NCI-H526 (cell line): ENCODE measurements at places on chromosomes 7 and 10.

- no peak for DNase-seq
Observed at GRCh38 chr7:110891197-110891596, 199.7 kb upstream of the LRRN3 start.

DNA sequence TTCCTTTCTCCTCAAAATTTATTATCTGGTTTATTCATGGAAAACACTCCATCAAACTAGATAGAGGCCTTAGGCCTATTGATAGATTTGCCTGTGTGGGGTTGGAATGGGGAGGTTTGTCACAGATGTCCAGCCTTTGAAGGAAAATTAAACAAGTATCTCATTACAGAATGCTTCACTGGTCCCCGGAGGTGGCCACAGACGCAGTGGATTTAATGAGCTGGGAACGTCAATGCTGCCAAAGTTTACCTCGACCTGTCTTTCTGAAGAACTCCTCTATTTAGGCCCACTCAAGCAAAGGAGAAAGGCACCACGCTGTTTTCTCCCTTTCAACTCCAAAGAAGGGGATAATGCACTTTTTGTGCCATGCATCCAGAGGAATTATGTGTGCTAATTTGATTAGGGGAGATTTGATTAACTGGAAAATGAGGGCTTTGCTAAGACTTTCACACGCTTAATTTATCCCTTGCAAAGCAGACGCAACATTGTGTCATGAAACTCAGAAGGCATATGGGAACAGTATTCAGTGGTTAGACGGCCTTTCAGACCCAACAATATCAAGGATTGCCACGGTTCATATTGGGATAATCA lies 558.8 kb upstream of the GALNT17 start:
- DNase-seq, result no peak

DNA sequence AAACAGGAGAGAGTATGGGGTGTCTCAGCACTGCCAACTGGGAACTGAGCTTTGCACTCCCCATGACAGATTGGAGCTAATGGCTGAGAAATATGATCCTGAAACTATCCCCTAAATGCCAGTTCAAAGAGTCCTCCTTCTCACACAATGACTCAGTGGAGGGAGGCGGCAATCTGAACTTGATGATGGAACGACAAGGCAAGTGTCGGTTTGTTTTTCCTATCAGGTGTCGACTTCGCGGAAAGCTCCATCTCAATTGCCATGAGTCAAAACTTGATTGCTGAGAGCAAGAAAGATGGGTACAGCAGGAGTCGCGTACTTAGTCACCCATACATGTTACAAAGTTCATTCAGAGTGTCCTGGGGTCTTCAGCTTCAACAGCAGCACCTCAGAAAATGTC lies 52.5 kb downstream of the NPY start:
- DNase-seq, result no peak

DNA sequence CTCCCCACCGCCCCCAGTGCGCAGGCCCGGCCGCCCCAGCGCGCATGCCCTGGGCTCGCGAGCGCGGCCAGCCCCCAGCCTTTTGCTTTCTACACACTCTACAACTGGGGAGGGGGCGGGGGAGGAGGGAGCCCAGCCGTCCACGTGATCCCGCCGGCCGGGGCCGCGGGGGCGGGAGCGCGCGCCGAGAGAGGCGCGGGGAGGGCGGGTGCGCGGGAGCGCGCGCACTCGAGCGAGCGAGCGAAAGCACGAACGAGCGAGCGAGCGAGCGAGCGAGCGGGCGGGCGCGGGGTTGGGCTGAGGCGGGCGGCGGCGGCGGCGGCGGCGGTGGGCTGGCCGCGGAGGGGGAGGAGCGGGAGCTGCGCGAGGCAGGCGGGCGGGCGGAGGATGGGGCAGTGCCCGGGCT lies at the start of gene AUTS2:
TSS of gene AUTS2 (plus strand) at position 395 of the 406 bp plus-strand sequence. CDS start 1,179 bp downstream, outside the sequence.
- DNase-seq, result peak; percentile 69

DNA sequence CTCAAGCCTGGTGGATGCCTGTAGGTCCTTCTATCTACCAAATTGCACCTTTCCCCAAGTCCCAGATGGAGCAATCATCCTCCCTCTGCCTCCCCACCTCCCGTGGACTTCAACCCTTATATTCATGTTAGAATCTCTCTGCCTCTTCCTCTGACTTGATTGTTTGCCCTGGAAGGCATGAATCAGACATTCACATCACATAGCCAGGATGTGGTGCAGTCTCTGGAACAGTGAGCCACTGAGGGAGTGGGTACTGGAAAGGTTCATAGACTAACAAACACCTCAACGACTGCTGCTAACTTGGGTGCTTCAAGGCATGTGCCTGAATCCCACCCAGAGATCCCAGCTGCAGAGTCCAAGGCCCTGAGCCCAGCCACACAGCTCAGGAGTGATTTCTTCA lies 494.0 kb downstream of the TNS3 start:
- DNase-seq, result no peak

DNA sequence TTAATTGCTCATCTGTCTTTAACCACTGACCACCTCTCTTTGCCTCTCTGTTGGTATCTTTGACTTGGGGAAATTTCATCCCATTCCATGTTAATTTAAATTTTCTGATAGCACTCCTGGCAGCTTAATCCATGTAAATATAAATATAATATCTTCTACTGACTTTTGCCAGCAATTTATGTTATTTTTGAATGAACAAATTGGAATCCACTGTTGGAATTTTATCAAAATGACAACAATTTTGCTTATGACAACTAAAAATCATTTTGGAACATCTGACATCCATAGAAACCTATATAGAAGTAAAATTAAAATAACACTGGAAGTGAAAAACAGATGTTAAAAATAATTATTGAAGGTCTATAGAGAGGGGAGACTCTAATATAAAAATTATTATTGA lies 176.5 kb upstream of the AKR1E2 start:
- DNase-seq, result no peak

DNA sequence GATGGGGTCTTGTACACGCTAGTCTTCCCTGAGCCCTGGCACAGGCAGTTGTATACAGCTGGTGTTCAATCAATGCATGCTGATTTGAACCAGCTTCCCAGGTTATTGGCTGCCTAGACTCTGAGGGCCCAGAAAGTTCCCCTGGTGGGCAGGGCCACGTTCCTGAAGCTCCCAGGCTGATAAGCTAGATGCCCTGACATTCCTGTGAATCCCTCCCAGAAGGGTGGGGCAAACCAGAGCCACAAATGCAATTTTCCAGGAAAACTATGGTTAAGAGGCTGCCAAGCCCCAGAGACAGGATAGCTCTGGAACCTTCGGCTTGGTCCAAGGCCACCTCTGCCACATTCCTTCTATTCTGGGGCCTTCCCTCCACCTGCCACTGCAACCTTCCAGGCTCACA lies 78.2 kb downstream of the FAM53B start:
- DNase-seq, result no peak

DNA sequence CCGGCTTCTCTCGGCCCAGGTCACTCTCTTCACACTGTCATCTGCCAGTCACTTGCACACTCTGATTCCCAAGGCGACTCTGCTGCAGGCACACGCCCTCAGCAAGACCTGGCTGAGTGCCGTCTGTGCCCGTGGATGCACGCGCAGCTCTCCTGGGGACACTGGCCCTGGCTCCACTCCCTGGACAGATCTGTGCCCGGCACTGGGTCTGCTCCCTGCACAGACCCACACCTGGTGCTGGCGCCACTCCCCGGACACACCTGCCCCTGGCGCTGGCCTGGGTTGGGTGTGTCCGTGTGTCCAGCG lies 133.2 kb downstream of the DNAJB6 start:
- no peak for DNase-seq

DNA sequence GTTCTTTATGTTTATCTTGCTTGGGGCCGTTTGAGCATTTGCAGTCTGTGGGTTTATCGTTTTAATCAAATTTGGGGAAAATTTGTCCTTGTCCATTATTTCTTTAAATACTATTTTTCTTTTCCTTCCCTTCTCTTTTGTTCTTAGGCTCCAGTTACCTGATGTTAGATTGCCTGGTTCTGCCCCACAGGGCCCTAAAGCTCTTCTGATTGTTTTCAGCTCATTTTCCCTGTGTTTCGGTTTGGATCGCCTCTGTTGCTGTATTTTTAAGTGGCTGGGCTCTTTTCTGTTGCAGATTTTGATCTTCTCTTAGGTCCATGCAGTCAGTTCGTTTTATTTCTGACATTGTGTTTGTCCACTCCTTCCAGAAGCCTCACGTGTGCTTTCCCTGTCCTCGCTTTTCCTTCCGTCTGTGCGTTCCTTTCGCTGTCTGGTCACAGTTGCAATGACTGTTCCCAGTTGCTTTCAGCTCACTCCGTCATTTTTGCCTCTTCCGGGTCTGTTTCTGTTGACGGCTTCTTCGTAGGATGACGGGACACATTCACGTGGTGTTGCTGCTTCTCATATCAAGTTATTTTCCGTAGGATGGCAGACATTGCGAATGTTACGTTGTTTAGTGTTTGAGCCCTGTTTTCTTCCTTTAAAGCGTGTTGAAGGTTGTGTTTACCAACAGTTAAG lies 111.4 kb downstream of the INPP5A start:
- no peak for DNase-seq

- no peak for DNase-seq
Observed at GRCh38 chr10:15879663-15880062, 19.4 kb upstream of the MINDY3 start.

DNA sequence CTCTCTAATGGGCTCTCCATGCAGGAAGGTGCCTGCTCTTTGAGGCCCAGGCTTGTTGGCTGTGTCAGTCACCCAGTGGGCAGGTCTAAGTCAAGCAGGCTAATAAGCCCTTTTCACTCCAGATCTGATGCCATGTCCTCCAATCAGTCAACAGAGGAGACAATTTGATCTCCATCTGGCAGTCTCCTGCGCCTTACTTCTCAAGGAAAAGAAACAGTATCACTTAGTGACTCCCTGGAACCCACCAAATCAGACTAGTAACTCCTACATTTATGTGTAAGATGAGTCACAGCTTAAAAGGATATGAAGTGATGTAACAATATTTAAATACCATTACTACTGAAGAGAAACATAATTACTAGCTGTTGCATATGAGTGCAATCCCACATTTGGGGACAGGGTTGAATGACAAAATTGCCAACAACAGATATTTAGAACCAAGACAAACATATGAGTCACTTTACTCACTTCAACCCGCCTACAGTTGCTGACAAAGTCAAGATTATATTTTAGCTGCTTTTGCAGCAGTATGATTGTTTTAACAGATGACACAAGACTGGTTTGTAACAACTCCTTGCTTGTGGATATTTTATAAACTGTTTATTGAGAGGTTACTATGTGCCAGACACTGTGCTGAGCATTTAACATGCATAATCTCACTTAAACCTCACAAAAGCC lies 72.1 kb downstream of the USP6NL start:
- no peak for DNase-seq

DNA sequence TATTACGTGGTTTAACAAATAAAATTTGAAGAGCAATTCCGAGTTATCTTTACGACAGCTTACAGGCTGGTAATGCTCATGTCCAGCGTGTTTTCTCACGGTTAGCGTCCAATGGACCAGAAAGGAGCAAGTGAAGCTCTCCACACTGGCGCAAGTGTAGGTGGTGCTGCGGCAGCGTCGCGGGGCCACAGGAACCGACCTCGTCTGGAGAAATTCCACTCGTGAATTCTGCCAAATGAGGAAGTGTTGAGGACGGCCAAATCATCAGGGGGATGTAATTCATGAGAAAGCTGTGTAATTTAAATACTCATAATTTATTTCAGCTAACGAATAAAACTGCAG lies 350 bp upstream of the ZNF37A start:
- no peak for DNase-seq

DNA sequence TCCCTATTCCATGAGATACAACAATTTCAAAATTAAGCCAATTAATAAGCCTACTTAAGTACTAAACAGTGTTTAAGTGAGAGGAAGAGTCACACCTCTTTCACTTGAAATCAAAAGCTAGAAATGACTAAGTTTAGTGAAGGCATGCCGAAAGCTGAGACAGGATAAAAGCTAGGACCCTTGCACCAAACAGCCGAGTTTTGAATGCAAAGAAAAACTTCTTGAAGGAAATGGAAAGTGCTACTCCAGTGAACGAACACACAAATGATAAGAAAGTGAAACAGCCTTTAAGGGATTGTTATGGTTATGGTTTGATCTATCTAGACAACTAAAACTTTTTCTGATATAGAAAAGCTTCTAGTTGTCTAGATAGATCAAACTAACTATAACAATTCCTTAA lies 135.4 kb upstream of the KMT2E start:
- DNase-seq, result no peak

DNA sequence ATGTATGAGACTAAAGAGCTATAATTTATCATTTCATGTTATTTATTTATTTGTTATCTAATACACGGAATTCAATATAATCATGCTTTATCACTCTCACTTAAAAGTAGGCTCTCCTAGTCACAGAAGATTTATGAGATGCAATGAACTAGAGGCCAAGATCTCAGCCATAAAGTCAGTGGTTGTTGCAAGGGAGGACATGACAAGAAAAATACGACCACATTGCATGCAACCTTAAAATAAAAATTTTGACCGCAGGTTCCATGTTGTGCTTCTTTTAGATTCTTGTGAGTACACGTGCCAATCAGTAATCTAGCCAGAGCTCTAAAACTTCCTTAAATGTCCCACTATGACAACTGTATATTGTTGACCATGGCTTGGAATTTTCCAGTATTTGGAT lies 75.9 kb upstream of the SP8 start:
- DNase-seq, result no peak

- DNase-seq, result no peak
Observed at GRCh38 chr7:88477976-88478375, 171.3 kb upstream of the STEAP4 start.

DNA sequence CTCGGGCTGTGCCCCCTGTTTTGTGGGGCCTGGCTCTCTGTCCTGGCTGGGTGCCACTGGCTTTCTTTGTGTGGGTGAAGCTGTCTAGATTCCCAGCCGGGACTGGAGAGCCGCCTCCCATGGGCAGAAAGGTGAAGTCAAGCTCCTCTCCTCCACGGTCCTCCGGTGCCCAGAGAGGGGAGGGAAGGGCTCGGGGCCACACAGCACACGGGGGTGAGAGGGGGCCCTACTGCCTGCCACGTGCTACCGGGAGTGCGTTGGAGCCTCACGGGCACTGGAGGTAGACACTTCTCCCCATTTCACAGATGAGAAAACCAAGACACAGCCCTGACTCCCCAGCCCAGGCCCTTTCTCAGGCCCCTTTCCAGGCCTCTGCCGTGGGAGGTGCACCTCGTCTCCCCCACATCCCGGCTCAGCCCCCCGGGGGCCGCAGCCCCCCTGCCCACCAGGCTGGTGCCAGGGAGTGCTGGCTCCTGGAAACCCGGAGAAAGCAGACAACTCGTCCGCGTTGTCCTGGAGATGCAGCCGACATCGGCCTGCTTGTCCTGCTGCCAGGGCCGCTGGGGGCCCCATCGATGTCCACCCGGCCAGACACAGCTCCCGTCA lies 55.8 kb downstream of the UNCX start:
- DNase-seq, result no peak

- no peak for DNase-seq
Observed at GRCh38 chr10:5709865-5710264, 25.2 kb downstream of the TASOR2 start.

- no peak for DNase-seq
Observed at GRCh38 chr10:113939212-113939860, 84.9 kb downstream of the NHLRC2 start.

DNA sequence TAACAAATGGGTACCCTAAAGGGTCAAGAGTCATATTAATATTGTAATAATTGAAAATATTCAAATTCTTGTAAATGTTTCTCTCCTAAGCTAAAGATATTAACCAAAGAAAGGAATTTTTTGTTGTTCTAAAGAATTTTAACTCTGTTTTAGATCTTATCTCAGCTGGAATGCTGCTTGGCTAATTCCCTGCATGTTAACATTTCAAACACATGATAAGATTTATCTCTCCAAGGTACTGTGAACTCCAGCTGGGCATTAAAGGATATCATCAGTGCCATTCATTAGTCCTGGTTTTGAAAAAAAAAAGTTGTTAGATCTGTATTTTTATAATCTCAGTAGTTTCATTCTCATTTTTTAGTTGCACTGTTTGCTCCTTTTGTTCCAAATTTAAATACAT lies 76.9 kb downstream of the MAPK8 start:
- DNase-seq, result no peak
